NCI-H1930 (cell line): ENCODE measurements at places on chromosomes 5 and 9.

- DNase-seq: no peak
Measured at GRCh38 chr5:1758574-1758973, 41.1 kb downstream of the MRPL36 start.

DNA sequence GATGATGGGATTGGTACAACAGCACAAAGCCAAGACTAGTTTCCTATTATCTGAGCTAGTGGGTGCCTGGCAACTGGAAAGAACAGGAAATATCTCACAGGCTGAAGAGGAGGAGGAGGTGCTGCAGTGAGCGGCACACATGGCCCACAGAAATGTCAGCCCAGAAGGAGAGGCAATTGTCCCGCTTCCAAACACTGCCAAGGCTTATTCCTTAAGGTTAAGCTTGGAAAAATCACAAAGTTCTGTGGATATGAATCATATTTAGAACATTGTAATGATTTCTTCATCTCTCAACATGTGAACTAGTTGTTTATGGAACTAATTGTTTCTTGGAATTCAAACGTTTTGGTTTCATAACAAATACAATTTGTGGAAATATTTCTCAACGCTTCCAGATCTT is 1019.5 kb upstream of the SEMA6A start:
- DNase-seq: no peak

DNA sequence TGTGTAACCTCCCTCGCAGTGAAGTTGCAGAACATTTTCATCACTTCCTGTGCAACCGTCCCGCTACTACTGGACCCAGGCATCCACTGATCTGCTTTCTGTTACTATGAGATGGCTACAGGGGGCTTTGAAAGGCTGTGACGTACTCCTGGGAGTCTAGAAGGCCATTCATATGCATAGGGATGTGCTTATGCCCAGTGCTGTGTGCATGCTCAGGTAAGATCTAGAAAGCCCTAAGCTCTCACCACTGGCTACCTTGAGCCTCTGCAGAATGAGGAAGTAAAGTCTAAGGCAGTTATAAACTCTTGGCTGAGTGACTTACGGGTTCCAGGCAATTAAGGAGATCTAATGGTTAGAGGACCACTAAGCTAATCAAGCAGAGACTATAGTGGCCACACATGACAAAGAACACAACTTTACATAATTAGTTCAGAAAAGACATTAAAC is 11.8 kb downstream of the HNRNPAB start:
- DNase-seq: no peak

DNA sequence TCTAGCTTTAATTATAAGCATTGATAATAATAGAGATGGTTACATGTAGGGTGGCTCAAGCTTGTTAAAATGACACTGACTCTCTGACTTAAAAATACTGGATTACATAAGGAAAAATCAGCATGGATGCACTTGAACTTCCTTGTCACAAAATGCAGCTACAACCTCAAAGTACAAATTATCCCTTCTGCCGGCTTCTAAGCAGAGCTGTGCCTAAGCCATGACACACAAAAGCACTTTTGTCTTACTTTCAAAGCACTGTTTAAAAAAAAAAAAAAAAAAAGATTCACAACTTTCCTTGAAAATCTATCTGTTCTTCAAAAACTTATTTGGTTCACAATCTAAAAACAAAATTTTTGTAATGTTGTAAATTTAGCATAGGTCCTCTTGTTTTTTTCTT is 36.4 kb upstream of the ZFAND5 start:
- DNase-seq: no peak

DNA sequence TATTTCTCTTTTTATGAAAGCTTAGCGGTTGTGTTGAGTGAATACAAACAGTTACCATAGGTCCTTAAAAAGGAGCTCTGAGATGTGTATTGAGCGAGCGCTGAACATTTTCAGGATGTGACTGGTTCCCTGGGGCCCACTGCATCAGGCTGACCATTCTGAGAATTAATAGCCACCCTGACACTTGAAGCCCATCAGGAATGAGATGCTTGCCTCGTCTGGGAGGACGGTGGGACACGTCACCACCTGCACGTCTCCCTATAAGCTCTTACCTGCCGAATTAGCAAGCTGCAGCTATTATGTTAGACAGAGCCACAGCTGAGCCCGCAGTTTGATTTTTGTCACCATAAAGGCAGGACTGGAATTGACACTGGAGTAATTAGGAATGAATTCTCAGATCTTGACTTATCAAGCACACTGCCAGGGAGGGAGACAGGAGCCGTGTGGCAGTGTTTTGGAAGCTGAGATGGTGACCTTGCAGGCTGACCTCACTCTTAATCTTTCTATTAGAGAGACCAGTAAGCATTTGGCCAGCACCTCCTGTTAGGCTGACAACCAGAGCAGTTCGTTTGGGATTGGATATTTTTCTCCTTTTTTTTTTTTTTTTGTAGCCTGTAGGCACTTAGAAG is 373.1 kb upstream of the WWC1 start:
- no peak for DNase-seq

- no peak for DNase-seq
Measured at GRCh38 chr5:123907349-123907748, 395.4 kb downstream of the CSNK1G3 start.

- no peak for DNase-seq
Measured at GRCh38 chr9:93126151-93126781, 7.8 kb downstream of the NINJ1 start.

GRCh38 chr9:109455391-109455790 is 42.7 kb downstream of the PTPN3 start:
- no peak for DNase-seq

DNA sequence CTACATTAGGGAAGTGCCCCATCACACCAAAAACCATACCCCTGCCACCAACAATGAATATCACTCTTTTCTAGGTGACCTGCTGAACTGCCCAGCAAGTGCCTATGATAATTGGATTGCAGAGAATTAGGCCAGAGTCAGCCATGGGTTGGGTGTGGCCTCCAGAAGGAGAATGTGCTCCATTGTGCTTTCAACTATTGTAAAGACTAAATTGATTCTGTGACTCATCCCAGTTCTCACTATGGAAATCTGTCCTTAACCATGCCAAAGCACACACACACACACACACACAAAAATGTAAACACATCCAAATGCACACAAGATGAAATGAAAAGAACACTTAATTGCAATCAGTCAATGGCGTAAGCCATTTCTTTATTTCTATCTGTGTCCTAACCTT is 25.7 kb downstream of the DRD1 start:
- no peak for DNase-seq
